GM10248 (cell line): ENCODE measurements at places on chromosomes 3 and 15.
A peak's percentile ranks its signal among the peaks of the same experiment; 100 is the strongest.

DNA sequence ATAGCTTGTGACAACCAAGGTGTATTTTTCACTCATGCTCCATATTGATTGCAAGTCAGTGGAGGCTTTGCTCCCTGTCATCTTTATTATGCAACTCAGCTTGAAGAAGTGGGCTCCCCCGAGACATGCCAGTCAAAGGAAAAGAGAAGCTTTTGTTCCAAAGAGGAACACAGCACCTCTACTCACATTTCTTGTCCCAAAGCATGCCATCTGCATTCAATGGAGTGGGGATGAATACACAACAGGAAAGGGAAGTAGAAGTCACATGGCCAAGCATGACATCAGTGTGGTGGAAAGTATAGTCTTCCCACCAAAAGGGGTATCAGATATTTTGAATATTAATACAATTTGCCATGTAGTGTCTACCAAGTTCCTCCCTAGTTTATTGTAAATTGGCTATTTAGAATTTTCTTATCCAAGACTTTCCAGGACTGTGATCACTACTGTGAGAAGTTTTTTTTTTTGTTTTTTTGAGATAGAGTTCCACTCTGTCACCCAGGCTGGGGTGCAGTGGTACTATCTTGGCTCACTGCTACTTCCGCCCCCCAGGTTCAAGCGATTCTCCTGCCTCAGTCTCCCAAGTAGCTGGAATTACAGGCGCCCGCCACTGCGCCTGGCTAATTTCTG, 114.5 kb downstream of the GMPS start:
- DNase-seq, result no peak

GRCh38 chr15:84648539-84648938, 5.5 kb downstream of the WDR73 start:
- no peak for DNase-seq

DNA sequence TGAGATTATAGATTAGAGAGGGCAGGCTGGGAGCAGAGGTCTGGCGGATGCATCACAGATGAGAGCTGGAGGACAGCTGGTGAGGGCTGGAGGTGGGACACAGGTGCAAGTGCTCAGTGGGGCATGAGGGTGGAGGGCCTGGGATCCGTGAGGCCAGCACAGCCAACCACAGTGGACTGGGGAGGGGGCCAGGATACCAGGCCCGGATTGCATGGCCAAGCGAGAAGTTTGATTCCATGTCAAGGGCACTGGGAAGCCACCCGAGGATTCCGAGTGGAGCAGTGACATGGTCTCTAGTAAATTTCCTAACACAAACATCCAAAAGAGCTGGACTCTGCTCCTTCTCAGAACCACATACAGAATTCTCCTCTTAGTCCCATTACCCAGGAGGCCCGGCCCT, 44.0 kb upstream of the SLC41A3 start:
- DNase-seq, result no peak

DNA sequence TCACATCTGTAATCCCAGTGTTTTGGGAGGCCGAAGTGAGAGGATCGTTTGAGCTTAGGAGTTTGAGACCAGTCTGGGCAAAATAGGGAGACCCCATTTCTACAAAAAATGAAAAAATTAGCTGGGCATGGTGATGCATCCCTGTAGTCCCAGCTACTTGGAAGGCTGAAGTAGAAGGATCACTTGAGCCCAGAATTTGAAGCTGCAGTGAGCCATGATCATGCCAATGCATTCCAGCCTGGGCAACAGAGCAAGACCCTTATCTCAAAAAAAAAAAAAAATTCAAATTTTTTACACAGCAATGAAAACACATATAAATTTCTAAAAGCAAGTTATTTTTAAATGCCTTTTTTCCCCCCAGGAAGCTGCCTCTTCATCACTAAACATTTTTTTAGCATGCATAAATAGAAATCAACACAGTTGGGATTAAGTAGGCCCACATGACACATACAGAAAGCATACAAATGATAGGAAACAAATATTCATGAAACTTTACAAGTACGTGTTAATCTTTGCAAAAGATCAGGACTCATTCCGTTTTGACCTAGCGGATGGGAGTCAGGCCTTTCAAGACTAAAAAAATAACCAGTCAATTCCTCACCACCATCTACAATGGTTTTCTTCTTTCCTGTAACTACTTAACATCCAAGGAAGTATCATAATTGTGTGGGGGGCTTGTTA, 45.6 kb upstream of the IGDCC4 start:
- no peak for DNase-seq

DNA sequence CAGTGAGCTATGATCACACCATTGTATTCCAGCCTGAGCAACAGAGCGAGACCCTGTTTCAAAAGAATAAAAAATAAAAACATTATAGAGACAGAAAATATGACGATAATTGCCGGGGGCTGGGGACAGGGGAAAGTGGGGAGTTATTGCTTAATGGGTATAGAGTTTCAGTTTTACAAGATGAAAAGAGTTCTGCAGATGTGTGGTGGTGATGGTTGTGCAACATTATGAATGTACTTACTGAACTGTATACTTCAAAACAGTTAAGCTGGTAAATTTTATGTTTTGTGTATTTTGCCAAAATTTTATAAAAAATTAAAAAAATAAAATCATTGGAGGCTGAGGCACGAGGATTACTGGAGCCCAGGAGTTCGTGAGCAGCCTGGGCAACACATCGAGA, 24.8 kb upstream of the ZNF774 start:
- no peak for DNase-seq

- no peak for DNase-seq
These were observed 271.9 kb downstream of the SUCLG2 start for GRCh38 chr3:67382536-67382935.

GRCh38 chr15:60957111-60957510, 272.0 kb downstream of the RORA start:
- no peak for DNase-seq

GRCh38 chr15:31483053-31483985, 156.7 kb downstream of the KLF13 start:
- DNase-seq, result peak; percentile 76

- peak; percentile 17 for DNase-seq
These were observed 237.4 kb upstream of the UMPS start for GRCh38 chr3:124492824-124493223.

DNA sequence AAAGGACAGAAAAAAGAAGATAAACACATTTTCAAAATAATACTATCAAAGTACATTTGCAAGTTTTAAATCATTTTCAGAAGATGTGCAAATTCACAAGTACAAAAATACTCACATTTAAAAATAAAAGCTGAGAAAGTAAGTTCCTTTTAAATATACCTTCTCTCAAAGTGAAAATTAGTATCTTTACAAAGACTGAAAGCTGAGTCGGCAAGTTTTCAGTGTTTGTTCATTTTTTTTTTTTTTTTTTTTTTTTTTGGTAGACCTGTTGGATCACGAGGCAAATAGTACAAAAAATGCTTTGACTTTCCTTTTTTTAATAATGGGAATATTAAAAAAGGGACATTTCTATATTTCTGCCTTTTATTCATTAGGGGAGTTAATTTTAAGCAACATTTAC, 317.8 kb downstream of the LSAMP start:
- no peak for DNase-seq

- DNase-seq, result no peak
These were observed 80.5 kb upstream of the CCNL1 start for GRCh38 chr3:157240408-157240807.

DNA sequence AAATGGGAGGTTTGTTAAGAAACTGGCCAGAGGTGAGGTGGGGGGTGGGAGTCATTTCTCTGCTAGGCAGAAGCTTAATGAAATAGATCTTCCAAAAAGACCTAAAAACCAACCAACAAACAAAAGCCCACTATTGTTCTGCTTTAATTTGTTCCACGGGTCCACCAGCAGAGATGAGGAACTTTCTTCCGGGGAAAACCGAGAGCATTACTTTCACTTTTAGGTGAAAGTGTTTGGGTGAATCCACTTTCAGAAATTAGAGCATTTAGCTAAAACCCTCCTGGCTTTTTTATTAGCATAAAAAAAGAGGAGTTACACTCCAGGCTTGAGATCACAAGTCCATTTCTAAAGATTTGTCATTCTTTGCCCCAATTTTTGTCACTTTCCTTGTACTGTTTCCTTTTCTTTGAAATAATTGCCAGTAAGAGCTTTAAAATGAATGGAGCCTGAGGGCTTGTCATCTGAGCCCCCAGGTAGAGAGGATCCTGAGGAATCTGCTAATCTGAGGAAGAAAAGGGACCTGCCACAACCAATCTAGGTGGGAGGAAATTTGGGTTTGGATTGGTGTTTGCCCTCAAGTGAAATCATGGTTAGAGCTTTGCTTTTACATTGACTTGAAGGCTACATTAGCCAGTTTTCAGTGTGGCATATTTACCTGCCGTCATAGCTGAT, 667.6 kb downstream of the NAALADL2 start:
- DNase-seq, result no peak

DNA sequence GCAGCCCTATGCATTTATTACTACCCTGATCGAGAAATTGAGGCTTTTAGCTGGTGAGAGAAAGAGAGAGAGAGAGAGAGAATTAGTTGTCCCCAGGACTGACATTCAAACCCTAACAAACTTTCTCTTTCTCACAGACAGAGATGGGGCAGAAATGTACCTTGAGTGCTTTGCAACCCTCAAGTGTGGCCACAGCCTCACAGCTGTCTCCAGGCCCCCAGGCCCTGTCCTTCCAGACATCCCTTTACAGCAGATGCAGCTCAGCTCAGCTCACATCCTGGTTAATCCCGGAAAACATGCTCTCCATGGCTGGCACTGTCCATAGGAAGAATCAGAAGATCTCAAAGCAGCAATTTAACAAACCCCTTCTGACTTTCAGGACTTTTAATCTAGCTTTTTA, 67.6 kb downstream of the DCLK3 start:
- no peak for DNase-seq

GRCh38 chr3:97510795-97511194, 253.8 kb upstream of the ARL6 start:
- no peak for DNase-seq

GRCh38 chr3:114624047-114624445, 330.2 kb downstream of the TIGIT start:
- no peak for DNase-seq

GRCh38 chr3:100613721-100614390, 4.5 kb downstream of the ADGRG7 start:
- no peak for DNase-seq

- DNase-seq, result no peak
These were observed 56.4 kb downstream of the PLD1 start for GRCh38 chr3:171753665-171754408.

- DNase-seq, result no peak
These were observed 61.6 kb upstream of the ACAN start for GRCh38 chr15:88741671-88742070.

GRCh38 chr3:45687828-45688193, 1.4 kb upstream of the SACM1L start:
- no peak for DNase-seq

DNA sequence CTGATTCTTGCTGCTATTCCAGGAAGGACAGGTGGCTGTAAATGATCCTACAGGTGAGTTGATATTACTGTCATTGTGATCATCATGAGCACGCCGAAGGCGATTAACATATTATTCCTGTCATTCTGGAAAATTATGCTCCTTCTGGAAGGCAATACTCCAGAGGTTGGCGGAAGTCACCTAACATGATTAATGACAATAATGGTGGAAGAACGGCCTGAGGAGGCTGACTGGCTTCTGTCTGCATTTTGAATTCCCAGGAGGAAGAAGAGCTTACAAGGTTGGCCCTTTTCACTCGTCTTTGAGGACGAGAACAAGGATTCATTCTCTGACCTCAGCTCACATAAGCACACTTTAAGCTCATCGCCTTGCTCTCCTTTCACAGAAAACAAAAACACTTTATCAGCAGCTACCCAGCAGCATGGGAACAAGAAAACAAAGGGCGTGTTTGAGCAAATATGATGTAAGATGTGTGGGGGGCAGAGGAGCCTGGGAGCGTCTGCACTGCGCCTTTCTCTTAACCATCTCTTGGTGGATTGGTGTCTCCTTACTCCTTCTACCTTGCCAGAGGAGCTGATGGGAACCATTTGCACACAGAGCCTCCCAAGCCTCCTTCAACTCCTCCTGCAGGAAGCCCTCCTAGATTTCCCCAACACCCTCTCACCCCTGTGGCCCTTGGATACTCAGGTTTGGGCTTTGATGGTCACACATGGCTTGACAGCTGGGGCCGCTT, 23.0 kb downstream of the ACSBG1 start:
- DNase-seq, result no peak

DNA sequence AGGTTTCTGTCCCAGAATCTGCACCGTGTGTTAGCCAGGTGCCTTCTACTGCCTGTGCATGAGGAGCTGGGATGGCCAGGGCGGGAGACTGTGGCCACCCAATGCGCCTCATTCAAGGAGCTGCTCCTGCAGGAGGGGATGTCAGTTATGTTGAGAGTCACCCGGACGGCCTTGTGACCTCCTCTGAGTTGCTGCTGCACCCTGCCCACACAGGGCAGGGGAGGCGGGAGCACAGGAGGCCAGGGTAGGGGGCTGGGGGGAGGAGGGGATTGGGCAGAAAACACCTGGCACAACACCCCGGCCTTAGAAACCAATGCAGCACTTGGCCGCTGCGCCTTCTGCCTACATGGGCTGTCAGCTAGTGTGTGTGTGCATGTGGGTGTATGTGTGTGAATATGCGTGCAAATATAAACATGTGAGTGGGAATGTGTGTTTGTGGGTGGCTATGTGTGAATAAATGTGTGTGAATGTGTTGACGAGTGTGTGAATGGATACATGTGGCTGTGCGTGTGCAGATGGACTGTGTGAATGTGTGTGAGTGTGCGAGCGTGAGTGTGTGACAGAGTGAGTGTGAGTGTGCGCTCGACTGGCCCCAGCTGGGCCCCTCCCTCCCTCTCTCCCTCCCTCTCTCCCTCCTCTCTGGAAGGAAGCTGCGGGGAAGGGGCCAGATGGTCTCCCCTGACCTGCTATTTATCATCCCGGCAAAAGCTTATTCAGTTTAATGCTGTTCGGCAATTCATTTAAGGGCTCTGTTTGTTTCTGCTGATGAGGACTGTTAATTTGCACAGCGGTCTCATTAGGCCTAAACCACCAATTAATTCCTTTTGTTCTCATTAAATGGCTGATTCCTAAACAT, 106.9 kb downstream of the TLE3 start:
- DNase-seq, result no peak

DNA sequence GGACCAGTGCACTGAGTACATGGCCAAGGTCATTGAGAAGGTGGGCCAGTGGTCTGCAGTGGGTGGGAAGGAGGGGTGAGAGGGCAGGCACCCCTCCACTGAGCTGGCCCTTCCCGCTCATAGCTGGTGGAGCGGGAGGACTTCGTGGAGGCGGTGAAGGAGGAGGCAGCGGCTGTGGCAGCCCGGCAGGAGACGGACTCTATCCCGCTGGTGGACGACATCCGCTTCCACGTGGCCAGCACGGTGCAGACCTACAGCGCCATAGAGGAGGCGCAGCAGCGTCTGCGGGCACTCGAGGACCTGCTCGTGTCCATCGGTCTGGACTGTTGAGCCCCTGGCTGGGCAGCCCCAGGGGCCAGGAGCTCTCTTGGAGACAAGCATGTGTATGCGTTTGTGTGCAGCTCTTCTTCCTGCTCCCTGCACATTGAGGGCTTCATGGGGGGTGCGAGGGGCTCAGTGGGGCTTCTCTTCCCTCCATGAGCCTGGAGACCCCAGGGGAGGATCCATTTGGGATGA, 7.5 kb downstream of the ABTB1 start:
- no peak for DNase-seq

GRCh38 chr3:150411106-150411460, 3.0 kb downstream of the TSC22D2 start:
- DNase-seq, result no peak

GRCh38 chr15:63483521-63484371, 20.6 kb upstream of the USP3 start:
- DNase-seq, result peak; percentile 45
